ENCODE measurements at places on chromosomes 5 and 9.

GRCh38 chr5:91211997-91212713 lies 171.0 kb downstream of the ARRDC3 start:
- DNase-seq, result peak; percentile 20

- no peak for DNase-seq
These were observed 153.5 kb upstream of the S1PR3 start for GRCh38 chr9:88837731-88838130.

- DNase-seq, result peak; percentile 27
These were observed 42.6 kb downstream of the ANKRD55 start for GRCh38 chr5:56190497-56190896.

DNA sequence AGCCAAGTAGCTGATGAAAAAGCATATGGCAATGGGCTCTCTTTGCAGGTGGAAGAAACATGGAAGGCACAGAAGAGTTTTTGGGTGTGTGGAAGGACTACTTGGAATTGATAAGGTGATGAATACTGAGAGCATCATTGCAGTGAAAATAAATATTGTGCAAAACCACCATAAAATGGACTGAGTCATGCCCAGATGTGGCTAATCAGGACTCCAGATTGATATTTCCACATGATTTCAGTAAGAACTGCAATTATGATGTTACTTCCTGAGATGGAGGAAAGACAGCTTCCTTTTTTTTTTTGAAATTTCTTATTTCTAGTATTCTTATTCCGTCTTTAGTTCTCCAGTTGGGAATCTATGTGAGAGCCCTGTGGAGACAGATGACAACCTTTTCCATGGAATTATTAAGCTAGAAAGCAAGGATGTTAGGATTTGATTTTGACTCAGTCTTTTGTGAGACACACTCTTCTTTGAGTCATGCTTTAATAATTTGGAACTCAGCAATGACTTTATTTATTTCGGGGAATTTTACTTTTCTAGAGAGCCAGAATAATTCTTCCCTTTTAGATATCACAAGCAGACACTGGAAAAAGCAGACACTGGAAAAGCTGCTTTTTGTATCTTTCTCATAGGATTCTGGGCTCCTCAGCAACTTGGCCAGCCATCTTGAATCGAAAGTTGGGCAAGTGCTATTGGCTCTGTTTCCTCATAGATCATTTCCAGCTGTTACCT lies 94.2 kb upstream of the VCAN start:
- peak; percentile 41 for DNase-seq

- peak; percentile 94 for DNase-seq
These were observed at the start of gene DDX31 for GRCh38 chr9:132669698-132670456. TSS of gene DDX31 (minus strand) at chr9:132669983. CDS start at chr9:132669934, 49 bp downstream.

DNA sequence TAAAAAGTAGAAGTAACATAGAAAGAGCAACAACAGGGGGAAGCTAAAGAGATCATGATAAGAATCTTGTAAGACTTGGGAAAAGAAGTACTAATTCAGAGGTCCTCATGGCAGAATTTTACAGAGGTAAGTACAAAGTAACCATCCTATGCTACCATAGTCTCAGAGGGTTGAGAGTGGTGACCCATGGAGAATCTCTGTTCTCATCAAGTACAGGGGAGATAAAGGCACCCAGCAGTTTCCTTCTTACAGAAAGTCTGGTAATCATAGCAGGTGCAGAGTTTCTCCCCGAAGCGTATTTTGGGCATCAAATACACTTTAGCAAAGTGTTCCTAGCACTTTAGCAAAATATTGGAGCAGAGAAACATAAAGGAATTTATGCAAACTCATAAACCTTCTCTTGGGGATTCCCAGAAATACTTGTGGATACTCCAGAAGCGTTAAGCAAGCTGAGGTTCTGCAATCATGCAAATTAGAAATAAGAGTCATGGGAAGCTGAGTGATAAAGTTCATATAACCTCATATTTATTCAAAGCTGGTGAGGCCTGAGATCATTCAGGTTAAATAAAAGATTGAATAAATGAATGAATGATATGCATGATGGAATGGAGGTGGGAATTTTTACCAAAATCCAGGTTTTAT lies 101.0 kb upstream of the SMC2 start:
- no peak for DNase-seq

GRCh38 chr5:159448-160172 lies 31.7 kb upstream of the LRRC14B start:
- peak; percentile 55 for DNase-seq

GRCh38 chr5:62977661-62978060 lies 399.0 kb downstream of the LRRC70 start:
- DNase-seq, result no peak

DNA sequence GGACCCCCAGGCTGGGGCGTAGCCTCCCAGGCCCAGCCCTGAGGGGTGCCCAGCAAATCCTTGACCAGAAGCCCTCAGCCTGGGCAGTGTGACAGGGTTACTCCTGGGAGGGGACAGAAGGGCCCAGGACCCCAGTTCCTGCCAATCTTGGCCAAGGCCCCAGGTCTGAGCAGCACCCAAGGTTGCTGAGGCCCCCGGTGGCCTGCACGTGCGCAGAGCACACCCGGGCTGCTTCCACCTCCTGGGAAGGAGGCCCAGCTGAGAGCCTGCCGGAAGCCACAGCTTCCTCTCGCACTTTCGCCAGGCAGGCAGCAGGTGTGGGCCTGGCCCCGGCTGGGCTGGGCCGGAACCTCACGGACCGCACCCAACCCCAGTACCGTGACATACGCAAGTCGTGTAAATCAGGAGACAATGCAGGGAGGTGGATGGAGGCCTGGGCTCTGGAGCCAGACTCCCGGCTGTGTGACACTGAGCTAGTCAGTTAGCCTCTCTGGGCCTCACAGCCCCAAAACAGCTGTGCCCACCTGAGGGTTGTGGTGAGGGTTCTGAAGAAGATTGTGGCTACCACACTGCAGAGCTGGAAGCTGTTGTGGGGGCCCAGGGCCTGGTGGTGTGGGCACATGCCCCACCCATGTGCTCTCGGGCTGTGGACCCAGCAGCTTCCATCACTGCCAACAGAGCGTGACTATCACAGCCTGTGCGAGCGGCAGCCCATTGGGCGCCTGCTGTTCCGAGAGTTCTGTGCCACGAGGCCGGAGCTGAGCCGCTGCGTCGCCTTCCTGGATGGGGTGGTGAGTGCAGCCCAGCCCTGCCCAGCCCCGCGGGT lies 5.1 kb downstream of the GRK6 start:
- DNase-seq, result no peak

DNA sequence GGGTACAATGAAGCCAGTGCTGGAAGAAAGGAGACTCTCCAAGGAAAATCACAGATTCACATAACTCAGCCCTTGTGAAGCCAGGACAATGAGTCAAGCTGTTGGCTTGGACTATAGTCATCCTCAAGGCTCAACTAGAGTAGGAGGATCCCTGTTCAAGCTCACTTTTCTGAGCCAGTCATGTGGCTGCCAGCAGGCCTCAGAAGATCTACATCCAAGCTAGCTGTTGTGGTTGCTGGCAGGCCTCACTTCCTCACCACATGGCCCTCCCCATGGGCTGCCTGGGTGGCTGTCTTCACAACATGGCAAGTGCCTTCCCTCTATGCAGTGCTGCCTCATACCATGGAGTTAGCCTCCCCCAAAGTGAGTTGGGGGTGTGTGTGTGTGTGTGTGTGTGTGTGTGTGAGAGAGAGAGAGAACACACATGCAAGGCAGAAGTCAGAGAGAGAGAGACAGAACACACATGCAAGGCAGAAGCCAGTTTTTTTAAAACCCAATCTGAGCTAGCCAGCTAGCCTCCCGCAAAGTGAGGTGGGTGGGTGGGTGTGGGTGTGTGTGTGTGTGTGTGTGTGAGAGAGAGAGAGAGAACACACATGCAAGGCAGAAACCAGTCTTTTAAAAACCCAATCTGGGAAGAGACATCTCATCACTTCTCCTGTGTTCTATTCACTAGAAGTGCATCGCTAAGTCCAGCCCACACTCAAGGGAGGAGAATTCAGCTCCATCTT lies 17.1 kb downstream of the SCAI start:
- DNase-seq, result peak; percentile 94

GRCh38 chr9:98311541-98311940 lies 56.1 kb upstream of the TBC1D2 start:
- DNase-seq, result no peak

- DNase-seq, result no peak
These were observed 32.8 kb downstream of the ZNF608 start for GRCh38 chr5:124713595-124713994.

DNA sequence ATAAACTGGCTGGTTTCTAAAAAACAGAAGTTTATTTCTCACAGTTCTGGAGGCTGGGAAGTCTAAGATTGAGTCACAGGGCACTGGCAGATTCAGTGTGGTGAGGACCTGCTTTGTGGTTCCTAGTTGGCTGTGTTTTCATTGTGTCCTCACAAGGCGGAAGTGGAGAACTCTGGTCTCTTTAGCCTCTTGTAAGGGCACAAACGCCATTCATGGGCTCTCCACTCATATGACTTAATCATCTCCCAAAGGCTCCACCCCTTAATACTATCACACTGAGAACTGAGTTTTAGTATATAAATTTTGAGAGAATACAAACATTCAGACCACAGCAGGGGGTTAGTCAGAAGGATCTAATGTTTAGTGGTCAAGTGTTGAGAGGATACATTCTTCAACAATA lies 208.2 kb downstream of the SEC61B start:
- DNase-seq, result peak; percentile 33

GRCh38 chr9:37449862-37450632 lies 15.2 kb downstream of the ZBTB5 start:
- DNase-seq, result no peak

DNA sequence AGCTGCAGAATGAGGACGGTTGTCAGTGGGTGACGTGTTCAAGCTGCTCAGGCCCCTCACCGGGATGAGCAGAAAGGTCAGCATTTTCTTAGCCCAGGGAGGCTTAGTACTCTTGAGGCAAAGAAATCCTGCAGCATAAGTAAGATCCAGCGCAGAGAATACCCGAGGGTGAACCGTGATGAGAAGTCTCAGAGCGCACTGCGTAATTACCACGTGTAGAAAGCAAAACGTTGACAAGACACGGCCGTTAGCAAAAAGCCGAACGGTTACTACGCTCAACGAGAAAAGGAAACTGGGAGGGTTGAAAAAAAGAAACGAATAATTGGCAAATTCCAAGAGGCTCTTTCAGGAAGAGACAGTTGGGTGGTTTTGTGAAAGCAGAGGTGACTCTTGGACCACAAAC lies 104.0 kb downstream of the COL23A1 start:
- no peak for DNase-seq

DNA sequence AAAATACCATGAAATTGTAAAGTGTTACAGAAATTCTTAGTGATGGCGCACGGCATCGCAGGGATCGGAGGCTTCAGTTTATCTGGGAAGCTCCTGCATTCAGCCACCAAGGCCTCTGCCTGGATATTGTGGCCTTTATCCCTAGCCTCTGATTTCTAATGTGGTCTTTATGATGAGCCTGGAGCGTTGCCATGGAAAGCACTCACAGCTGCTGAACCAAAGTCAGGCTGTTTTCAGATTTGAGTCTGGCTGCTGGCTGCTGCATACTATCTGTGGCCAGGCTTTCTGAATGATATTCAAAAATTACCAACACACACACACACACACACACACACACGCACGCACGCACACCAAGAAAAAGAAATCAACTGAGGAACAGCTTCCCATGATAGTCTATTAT lies 101.1 kb upstream of the ZNF366 start:
- no peak for DNase-seq

GRCh38 chr9:127741831-127742434 lies 6.8 kb upstream of the TOR2A start:
- DNase-seq, result peak; percentile 54

- peak; percentile 34 for DNase-seq
These were observed 14.6 kb upstream of the RNU6ATAC start for GRCh38 chr9:134178768-134179551.

DNA sequence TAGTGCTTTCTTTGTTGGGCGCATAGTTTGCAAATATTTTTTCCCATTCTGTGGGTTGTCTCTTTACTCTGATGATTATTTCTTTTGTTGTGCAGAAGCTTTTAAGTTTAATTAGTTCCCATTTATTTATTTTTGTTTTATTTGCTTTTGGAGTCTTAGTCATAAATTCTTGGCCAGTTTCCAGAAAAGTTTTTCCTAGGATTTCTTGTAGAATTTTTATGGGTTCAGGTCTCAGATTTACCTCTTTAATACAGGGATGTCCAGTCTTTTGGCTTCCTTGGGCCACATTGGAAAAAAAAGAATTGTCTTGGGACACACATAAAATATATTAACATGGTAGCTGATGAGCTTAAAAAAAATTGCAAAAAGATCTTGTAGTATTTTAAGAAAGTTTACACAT lies 122.0 kb downstream of the WDR70 start:
- no peak for DNase-seq

DNA sequence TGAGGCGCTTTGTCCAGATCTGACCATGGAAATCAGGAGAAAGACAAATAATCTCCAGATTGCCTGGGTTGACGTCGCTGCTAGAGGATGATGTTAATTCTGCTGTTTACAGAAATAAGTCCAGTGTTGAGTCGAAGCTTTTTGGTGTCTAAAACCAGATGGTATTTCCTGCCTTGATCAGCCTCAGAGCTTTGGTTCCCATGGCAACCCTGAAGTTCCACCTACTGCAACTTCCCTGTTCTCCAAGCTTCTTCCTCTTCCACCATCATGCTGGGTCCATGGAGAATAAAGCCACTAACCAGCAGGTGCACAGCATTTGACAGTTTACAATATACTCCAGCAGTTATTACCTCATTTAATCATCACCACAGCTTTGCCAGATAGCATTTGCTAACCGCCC lies 18.0 kb upstream of the GABBR2 start:
- peak; percentile 66 for DNase-seq

Data from AG20443 (cell line).